ENCODE measurements at places on chromosomes 1 and 21.

- DNase-seq, result no peak
These were observed 34.2 kb downstream of the HIVEP3 start for GRCh38 chr1:41884256-41885230.

GRCh38 chr1:219820551-219820950, 107.8 kb downstream of the SLC30A10 start:
- no peak for DNase-seq

GRCh38 chr21:14916676-14917141, 148.1 kb downstream of the NRIP1 start:
- DNase-seq, result no peak

- peak; percentile 74 for DNase-seq
These were observed 37.1 kb downstream of the ARHGEF16 start for GRCh38 chr1:3491291-3492246.

- no peak for DNase-seq
These were observed 3.9 kb downstream of the C1orf56 start for GRCh38 chr1:151051356-151052009.

- no peak for DNase-seq
These were observed 107.6 kb downstream of the ETS2 start for GRCh38 chr21:38913120-38913892.

- DNase-seq, result no peak
These were observed 41.0 kb downstream of the RUNX3 start for GRCh38 chr1:24888971-24889676.

Measured in activated CD4-positive, alpha-beta T cell treated with anti-CD3 and anti-CD28 coated beads, Interleukin-2, amount 50 U/mL, for 16 hours (primary cell).